ENCODE measurements at places on chromosomes 1 and 21.

GRCh38 chr21:37455504-37455911 is 88.9 kb downstream of the DYRK1A start:
- DNase-seq: no peak

DNA sequence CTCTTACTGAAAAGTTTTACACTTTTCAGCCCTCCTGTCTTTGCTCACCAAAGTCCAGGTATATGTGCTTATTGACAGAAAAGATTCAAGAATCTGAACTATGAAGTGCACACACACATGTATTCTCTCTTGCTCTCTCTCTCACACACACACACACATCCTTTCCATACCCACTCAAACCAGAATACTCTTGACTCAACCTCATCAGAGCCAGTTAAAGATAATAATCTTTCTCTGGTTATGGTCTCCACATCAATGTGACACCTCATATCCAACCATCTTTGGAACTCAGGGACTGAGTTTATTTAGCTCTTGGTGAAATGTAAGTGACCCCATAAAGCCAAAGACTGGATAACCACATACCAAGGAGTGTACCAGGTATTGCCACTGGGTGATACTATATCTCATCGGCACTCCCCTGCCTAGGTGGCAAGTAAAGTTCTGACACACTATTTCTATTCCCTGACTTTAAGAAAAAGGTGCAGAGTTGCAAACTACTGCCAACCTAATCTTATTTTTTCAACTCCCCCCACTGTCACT is 24.9 kb upstream of the RGS8 start:
- DNase-seq: no peak

- no peak for DNase-seq
These were observed 13.9 kb downstream of the EPHX1 start for GRCh38 chr1:225823811-225824261.

DNA sequence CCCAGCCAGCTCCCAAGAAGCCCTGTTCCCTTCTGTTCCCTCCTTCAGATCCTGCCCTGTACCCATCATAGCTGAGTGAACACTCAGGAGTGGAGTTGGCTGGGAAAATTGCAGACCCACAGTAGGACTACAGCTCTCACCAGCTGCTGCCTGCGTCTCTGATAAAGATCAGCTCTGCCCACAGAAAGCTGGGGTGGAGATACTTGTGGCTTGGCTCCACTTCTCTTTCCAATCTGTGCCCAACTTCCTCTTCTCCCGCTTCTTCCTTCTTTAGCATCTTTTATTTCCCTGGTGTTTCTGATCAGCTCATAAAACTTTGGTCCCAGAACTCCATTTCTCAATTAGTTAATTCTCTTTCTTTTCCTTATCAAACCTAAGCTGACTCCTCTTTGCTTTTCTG is 5.5 kb upstream of the CD1A start:
- DNase-seq: no peak

DNA sequence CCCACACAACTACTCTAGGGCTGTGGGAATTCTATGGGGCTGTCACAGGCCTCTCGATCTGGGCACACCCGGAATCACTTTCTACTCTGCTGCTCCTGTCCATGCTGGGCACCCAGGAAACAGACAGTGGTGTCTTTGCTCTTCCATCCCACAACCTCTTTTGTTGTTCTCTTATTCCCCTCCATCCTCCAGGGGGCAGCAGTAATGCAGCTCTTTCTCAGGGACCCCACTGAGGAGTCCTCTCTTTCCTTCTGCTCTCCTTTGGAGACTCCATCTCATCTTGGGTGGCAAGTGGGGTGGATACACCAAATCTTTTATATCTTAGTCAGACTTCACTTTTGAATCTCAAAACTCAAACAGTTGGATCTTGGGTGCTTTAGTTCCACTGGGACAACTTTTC is 206.3 kb downstream of the HS2ST1 start:
- DNase-seq: no peak

DNA sequence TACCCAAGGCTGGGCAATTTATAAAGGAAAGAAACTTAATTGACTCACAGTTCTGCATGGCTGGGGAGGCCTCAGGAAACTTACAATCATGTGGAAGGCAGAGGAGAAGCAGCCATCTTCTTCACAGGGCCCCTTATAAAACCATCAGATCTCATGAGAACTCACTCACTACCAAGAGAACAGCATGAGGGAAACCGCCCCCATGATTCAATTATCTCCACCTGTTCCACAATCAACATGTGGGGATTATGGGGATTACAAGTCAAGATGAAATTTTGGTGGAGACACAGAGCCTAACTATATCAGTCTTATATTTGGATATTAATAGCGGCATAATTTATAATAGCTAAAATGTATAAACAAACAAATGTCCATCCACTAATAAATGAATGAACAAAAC is 1123.7 kb upstream of the NCAM2 start:
- DNase-seq: no peak

- no peak for DNase-seq
These were observed 203.5 kb downstream of the NTNG1 start for GRCh38 chr1:107344268-107344760.

- DNase-seq: no peak
These were observed 37.4 kb downstream of the TMCO4 start for GRCh38 chr1:19762175-19762779.

DNA sequence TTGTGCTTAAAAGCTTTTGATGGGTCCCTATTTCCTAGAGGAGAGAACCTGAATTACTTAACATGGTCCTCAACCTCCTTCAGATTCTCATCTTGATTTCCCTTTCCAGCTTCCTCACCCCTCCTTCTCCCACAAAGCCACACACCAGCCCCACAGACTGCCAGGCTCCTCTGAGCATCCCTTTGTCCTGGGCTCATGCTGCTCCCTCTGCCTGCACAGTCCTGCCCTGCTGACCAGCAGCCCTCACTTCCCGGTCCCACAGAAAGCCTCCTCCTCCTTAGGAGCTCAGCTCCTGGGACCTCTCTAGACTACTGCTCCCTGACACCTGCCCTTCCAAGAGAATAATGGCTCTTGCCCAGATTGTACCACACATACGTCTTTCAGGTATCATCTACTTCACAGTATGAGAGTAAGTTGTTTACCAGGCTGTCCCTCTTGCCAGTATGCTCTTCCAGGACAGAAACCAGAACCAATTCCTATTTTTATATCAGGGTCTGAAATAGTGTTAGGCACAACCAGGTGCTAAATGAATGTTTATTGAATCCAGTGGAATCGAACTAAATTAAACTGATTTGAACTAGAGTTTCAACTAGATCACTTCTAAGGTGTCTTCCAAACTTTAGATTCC is 373.4 kb downstream of the LMX1A start:
- no peak for DNase-seq

DNA sequence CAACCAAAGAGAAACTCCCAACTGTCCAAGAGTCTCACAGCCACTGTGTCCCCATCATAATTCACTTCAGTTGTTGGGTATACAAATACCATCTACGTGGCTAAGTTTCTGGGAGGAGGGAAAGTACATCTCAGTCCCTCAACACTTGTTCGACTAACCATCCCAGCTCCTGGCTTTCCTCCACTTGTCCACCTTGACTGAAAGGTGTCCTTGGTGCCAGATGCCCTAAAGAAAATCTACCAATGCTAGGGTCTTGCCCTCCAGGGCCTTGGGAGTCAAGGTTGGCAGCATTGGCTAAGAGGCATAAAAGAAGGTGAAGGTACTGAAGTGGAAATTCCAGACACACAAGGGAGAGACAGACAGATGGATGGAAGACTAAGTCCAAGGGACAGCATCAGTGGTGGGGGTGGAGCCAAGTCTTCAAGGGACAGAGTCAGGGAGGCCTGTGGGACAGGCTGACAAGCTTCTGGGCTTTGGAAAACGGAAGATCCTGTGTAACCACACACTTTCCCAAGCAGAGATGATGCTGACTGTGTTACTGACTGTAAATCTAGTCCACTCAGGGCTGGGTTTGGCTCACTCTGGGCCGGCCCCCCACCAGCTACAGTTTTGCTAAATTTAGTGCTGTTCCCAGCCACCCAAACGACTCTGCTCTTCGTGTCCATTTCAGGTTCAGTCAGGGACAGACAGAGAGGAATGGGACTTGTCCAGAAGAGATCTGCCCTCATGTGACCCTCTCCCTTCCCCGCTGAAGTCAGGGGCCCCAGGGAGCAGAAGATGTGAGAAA is 60.1 kb downstream of the CD34 start:
- no peak for DNase-seq

DNA sequence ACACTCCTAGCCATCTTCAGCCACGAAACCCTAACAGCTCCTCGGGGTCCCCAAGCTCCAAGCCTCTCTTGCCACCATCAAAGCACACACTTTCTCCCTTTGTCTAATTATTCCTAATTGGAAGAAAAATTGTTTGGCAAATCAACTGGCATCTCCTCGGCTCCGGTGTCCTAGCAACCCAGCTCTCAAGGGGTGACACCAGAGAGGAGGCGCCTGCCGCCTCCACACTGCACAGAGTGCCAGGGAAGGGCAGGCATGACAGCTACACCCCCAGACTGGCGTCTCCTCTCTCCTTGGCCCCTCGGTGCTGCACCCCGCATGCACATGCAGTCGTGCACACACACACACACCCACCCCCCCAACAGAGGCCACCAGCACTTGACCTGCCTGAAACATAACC is 18.2 kb upstream of the GJB5 start:
- no peak for DNase-seq

DNA sequence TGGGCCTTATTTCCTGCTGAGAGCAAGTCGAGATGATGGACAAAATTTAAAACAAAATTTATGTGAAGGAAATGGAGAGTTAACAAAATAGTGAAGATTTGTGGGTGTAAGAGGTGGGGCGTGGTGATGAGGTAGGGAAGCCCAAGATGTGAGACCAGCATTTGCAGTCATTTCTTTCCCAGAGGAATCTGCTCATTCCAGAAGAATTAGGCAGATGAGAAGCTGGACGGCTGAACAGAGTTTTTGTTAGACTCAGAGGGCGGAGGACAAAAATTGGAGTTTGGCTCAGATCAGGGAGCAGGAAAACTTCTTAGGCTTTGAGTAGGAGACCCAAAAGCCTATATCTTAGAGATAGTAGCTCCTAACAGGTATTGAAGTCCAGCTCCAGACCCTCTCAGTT is 65.3 kb downstream of the CAMTA1 start:
- DNase-seq: no peak

- no peak for DNase-seq
These were observed 110.1 kb downstream of the ZBTB18 start for GRCh38 chr1:244161236-244161510.

GRCh38 chr1:37945743-37946702 is 830 bp downstream of the INPP5B start:
- DNase-seq: no peak

- DNase-seq: no peak
These were observed 18.7 kb downstream of the ADAMTS5 start for GRCh38 chr21:26948194-26948593.

DNA sequence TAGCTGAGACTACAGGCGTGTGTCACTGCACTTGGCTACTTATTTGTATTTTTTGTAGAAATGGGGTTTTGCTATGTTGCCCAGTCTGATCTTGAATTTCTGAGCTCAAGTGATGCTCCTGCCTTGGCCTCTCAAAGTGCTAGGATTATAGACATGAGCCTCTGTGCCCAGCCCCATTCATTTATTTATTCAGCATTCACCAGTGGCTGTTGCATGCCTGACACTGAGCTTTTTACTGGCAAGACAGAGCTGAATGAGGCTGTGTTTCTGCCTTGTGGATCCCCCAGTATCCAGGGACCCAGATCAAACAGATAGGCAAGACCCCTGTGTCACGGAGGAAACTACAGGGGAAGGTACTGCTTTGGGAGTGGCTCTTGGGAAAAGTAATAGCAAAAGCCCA is 109.4 kb downstream of the DISC1 start:
- no peak for DNase-seq

GRCh38 chr1:119294199-119294598 is 74.4 kb upstream of the HAO2 start:
- no peak for DNase-seq

- no peak for DNase-seq
These were observed 35.0 kb downstream of the DNAJC6 start for GRCh38 chr1:65344171-65344814.

DNA sequence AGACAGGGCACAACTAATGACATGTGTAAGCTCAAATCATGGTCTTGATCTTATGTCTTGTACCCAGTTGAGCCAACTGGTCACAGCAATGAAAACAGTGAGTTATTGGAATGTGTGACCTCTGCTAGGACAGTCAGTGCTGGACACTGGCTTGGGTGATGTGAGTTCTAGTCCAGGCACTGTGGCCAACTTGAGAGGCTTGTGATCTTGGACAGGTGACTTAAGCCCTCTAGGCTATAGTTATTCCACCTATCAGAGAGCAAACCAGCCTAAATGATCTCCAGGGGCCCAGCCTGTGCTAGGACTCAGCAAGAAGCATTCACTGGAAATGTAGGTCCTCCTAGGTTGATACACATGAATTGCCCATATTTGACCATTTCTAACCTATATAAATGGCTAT is 1.1 kb downstream of the KCNE2 start:
- no peak for DNase-seq

GRCh38 chr1:113660088-113660487 is 99.2 kb downstream of the PHTF1 start:
- DNase-seq: no peak

DNA sequence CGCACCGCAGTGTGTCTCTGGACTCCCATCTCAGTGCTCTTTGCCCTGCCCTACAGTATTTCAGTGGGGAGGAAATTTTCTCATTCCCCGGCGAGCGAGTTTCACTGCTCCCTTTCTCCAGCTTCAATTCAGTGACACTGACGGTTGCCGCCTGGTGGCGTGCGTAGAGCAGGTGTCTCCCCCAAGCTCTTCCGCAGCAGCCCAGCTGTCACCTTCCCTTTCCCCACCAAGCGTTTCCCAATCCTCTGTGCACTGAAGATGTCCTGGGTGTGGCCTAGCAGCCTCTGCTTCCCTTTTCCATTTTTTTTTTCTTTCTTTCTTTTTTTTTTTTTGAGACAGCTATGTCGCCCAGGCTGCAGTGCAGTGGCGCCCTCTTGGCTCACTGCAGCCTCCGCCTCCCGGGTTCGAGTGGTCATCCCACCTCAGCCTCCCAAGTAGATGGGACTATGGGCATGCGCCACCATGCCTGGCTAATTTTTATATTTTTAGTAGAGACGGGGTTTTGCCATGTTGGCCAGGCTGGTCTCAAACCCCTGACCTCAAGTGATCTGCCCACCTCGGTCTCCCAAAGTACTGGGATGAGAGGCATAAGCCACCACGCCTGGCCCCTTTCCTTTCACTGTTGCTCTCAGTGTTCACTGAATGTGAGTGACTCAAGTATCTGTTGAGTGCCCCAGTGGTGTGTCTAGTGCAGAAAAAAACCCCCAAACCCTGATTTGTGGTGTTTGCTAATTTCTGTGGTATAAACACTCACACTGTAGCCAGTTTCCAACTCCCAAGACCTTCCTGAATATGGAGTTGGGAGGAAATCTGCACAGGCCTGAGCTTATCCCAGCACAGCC is 30.1 kb downstream of the TNFRSF1B start:
- no peak for DNase-seq

- no peak for DNase-seq
These were observed 19.7 kb downstream of the CAMK2N1 start for GRCh38 chr1:20466273-20466672.

DNA sequence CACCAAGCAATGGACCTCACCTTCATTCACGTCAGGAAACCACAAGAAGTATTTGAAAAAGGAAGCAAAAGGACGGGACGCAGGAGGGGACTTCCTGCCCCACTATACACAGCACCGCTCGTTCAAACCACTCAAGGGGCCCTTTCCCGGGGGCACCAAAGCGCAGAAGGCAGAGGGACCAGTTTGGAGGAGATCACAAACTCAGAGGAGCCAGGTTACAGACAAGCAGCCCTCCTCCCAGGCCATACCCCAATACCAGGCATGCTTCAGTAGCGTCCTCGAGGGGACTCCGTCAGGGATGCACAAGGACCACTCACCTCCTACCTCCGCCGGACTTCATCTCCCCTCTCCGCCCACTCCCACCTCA is 685 bp downstream of the CRTC2 start:
- DNase-seq: no peak

GRCh38 chr1:110053552-110054428 is 16.7 kb downstream of the ALX3 start:
- DNase-seq: peak; percentile 66
